WTC11 (cell line): ENCODE measurements at places on chromosomes 4 and X. TPM values are rescaled to one million over a fixed set of nuclear protein-coding genes. Genes with fewer than 3 reads are reported as not detected.
A peak's percentile ranks its signal among the peaks of the same experiment; 100 is the strongest.

- no peaks in the 10 kb centered on the region for H3K27me3 ChIP-seq
- H3K4me1 ChIP-seq = peaks cover 11% of the 10 kb centered on the region
- no peak overlapping the region for H3K27ac ChIP-seq
Observed at GRCh38 chr4:20696815-20697214, 3.4 kb upstream of the PACRGL start.

The MAP9 gene
- total RNA-seq = 13.5 to 19.0 TPM (median 16.5 TPM) in 3 replicates

The NHS gene
- total RNA-seq = 4.5 to 5.8 TPM (median 5.6 TPM) in 3 replicates

DNA sequence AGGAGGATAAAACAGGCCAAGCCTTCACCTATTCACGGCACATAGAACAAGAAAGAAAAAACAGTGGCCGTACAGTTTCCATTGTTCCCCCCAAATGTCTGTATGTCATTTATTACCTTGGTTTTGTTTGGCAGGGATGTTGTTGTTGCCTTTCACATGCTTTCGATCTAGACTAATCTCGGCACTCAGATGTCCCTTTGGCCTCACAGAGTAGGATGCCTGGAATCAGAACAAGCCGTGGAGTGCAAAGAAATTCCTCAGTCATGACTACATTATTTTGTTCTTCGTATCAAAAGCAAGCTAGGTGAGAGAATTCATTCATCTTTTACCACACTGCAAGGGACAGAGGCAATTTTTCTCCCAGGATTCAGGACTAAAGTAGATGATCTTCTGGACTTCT is 106.9 kb downstream of the SMIM20 start:
- H3K4me3 ChIP-seq = no peak overlapping the region
- peaks cover 23% of the 10 kb centered on the region for H3K4me1 ChIP-seq
- H3K27ac ChIP-seq = no peak overlapping the region
- no peak for DNase-seq
- H3K36me3 ChIP-seq = peaks cover 4% of the 10 kb centered on the region; the same call in 1 of the 2 replicates

The KDR gene
- 80.8 to 88.7 TPM (median 87.2 TPM) in 3 replicates for total RNA-seq

DNA sequence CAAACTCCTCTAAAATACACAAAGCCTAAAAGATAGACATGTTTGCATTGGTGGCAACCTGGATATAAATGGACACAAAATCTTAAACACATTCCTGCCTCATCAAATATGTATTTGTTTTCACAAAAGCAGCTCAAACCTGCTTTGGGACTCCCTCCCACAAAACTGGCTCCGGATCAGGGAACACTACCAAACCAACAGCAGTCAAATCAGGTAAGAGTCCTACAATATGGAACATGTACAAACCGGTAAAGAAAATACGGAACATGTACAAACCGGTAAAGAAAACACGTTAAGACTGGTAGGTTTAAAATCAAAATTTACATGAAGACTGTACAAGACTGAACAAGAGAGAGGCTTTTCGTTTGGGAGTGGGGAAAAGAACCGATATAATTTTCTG is 4.3 kb downstream of the AMTN start:
- H3K4me3 ChIP-seq = no peak overlapping the region
- no peaks in the 10 kb centered on the region for H3K36me3 ChIP-seq
- no peak for DNase-seq
- H3K27ac ChIP-seq = no peak overlapping the region

DNA sequence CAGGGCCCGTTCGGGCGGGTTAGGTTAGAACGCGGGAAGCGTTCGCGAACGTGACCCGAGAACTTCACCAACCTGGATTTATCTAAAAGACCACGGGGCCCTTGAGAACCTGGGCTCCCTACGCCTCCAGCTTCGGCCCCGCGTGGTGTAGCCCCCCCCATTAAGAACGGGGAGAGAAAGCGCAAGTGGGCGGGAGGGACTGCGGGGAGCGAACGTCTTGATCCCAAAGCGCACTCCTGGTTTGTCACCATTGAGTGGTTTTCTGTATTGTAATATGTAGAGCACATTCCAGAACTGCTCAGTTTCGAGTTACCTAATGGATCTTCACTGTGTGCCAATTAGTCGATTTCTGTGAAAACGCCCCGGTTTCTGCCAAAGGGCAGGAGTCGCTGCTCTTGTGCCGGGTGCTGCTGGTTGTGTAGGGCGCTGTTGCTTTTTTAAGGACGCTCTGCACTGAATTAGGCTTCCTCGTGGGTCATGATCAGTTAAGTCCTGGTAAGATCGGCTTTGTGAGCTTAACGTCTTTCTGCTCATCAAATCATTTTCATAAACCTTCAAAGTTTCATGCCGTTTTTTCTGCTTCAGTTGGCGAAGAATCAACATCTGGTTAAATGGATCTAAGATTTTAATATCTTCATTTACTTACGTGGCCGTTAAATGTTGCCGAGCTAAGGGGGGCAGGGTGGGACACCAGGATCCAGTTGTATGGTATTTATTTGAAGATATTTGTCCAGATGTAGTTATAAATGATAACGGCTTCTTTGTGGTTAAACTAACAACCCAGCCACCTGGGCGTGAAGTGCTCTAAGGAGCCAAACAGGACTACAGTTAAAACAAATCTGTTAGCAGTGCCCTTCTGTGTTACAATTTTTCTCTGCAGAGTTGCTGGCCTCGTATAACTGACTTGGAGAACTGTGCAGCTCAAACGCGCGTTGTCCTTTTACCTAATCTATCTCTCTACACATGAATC is 809 bp downstream of the MND1 start:
- no peaks in the 10 kb centered on the region; the same call in 1 of the 2 replicates for H3K36me3 ChIP-seq
- peaks cover 35% of the 10 kb centered on the region for H3K4me1 ChIP-seq
- H3K4me3 ChIP-seq = peak overlapping the region; percentile 87

The TLR6 gene
- 0.11 to 0.25 TPM (median 0.11 TPM) in 3 replicates for total RNA-seq
